ENCODE measurements at places on chromosomes 3 and 15. TPM values are rescaled to one million over a fixed set of nuclear protein-coding genes. Genes with fewer than 3 reads are reported as not detected.

GRCh38 chr3:113268311-113268710 lies 57.0 kb downstream of the BOC start:
- DNase-seq, result no peak

DNA sequence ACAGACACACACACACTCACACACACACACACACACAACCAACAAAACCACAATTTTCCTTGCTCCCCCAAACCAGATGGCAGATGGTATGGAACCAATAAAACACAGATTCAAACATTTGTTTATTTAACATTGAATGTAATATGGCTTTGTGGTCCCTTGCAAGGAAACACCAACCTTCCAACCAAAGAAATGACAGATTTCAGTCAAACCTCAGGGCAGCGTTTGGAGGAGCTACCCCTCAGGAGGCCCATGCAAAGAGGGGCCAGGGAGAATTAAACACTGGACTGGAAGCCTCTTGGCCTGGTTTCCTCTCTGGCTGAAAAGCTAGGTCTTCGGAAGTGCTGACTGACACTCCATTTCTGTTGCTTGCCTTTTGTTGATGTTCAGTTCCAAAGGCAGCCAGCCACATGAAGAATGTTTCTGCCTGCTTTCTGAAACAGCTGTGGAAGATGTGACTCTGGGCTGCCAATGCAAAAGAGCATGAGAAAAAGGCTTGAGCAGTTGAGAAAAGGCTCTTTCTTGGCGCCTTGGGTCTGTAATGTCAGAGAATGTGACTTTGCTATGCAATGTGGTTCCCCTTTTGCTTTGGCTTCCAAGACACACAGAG lies 296.1 kb downstream of the RPLP1 start:
- no peak for DNase-seq

Gene POPDC2
- 4.2 TPM for polyA plus RNA-seq

DNA sequence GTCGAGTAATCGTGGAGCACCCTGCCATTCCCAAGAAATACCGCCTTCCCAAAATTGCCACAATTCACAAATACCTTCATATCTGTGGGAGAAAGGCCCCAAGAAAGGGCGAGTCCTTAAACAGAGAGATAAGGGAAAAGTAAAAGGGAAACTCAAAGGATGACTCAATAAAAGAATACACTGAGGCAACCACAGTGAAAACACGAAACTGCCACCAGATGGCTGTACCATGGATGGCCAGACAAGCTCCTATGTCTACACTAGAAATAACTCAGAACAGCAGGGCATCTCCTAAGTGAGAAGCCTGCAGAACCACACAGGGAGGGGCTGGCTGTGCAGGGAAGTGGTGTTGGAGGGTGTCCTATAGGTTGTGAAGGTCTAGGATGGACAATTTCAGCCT lies 25.0 kb downstream of the SRGAP3 start:
- no peak for DNase-seq

DNA sequence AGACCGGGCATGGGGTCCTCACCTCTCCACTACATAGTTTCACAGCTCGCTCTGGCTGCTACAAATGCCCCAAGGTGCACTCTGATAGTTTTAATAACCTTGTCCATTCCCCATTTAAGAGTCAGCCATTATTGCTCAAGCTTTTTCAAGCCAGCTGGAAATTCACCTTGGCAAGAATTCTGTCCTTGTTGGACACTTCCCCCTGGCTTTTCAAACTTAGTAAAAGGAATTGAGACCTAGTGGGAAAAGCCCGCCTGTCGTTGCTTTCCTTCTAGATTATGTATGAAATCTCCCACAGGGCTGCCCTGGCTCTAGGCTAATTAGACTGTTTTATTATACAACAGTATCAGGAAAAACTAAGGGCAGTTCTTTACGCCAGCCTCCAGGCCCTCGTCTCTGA lies 293.7 kb upstream of the GADL1 start:
- DNase-seq, result no peak

Gene SMAD6
- polyA plus RNA-seq, result 25.0 TPM

GRCh38 chr15:67946701-67947100 lies 106.9 kb upstream of the RNU6-1 start:
- DNase-seq, result no peak

Measured in left lung (tissue), 14 donors.